Stimulated activated CD4-positive, alpha-beta T cell treated with anti-CD3 and anti-CD28 coated beads, Interleukin-1b, Interleukin-23, amount 100 ng/mL, for 1 hour (primary cell): ENCODE measurements at places on chromosomes 12 and 14.

DNA sequence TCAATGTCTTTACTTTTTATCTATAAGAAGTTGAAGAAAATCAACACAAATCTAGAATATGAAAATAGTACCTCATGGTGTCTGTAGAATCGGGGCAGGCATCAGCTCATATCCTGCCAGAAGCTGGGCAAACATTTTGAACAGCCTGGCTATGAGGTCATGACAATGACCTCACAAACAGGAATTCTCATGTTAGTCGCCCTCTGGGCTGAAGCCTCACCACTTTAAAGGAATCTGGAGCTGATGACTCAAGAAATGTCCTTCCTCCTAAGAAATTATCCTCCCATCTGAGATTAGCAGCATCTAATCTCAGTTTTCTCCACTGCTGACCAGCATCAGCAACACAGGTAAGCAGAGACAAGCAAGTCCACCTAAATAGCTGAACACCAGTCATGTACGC lies 27.1 kb downstream of the CLIP1 start:
- no peak for DNase-seq

DNA sequence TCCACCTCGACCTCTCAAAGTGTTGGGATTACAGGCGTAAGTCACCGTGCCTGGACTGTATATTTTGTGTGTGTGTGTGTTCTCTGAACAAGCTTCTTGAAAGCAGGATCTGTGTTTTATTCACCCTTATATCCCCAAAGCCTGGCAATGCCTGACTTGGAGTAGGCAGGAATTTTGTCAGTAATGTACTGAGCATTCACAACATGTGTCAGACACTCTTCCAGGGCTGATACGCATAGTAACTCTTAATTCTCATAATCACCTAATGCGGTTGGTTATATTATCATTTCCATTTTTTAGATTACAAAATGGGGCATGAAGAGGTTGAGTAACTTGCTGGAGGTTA lies 50.4 kb upstream of the PLEKHG3 start:
- DNase-seq = no peak

GRCh38 chr12:103881261-103881660 lies 40.2 kb upstream of the NT5DC3 start:
- no peak for DNase-seq

GRCh38 chr14:99574099-99574880 lies 29.7 kb downstream of the CCDC85C start:
- no peak for DNase-seq

DNA sequence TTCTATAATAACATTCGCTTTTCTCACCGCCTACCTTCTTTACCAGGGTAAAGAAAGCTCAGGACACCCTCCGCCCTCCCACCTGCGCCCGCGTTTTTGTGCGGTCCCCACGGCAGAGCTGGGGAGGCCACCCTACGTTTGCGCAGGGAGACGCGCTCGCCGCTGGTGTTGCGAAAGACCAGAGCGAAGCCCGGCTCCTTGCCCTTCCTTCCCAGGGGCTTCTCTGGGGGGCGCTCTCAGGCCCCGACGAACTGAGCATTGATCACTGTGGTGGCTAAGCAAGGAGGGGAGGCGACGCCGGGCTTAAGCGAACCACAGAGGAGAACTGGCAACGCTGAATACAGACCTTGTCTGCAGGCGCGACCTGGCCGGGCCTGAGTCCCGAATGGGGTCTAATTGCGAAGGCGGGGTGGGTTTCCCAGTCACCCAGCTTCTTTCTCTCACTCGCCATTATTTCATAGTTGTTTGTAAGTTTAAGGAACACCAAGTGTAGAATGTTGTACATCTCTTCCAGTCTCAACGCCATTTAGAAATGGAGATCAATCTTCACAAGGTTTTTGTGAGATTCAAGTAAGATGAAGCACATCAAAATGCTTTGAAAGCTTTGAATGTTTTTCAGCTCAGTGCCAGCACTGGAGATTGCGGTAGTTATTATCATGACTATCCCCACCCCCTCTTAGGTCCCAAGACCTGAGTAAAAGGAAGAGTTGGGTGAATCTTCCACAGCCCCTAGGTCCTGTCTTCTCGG lies 1.7 kb upstream of the NKX2-1 start:
- DNase-seq = no peak

DNA sequence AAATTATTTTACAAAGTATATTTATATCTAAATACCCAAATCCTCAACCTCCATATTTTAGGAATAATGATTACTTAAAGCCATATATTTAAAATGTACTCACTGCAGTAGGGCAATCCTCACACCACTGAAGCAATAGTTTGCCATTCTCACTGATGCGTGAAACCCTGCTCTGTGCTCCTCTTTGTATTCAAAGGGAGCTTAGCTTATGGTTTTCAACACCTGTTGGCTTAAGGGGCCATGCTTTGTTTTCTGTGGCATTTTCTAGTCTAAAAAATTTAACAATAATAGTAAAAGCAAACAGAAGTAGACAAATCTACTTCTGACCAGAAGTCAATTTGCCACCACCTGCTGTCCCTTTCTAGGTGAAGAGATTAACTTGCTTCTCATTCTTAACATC lies 294.6 kb downstream of the FLRT2 start:
- DNase-seq = no peak

DNA sequence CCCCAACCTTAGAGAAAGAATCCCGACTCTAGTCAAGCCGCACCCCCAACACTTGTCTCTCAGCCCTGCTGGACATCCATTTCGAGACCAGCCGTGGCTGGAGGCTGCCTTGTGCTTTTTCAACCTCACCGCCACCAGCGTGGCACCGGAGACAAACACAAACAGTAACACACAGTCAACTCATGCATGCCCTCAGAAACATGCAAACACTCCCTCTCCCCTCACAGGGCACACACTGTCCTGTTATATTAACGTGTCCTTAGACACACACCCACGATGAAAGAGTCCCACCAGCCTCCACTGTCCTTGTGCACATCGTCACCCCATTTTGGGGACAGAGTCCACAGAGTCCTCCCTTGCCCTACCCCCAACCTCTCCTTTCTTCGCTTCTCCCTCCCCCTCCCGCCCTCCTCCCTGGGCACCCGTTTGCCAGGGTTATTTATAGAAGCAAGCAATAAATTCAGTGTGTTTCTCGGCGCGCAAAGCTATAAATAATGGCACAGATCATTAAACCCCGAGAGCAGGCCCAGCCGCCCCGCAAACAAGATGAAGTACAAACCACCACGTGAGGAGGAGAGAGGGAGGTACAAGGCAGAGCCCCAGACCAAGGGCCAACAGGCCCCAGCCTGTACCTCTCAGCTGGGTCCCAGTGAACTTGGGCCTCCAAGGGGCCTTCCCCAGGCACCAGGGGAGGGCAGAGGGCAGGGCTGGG lies 27.9 kb downstream of the SMUG1 start:
- no peak for DNase-seq

GRCh38 chr12:56146492-56147460 lies 5.6 kb upstream of the MYL6B start:
- no peak for DNase-seq

- DNase-seq = no peak
Measured at GRCh38 chr12:121590476-121591143, 9.8 kb upstream of the KDM2B start.

DNA sequence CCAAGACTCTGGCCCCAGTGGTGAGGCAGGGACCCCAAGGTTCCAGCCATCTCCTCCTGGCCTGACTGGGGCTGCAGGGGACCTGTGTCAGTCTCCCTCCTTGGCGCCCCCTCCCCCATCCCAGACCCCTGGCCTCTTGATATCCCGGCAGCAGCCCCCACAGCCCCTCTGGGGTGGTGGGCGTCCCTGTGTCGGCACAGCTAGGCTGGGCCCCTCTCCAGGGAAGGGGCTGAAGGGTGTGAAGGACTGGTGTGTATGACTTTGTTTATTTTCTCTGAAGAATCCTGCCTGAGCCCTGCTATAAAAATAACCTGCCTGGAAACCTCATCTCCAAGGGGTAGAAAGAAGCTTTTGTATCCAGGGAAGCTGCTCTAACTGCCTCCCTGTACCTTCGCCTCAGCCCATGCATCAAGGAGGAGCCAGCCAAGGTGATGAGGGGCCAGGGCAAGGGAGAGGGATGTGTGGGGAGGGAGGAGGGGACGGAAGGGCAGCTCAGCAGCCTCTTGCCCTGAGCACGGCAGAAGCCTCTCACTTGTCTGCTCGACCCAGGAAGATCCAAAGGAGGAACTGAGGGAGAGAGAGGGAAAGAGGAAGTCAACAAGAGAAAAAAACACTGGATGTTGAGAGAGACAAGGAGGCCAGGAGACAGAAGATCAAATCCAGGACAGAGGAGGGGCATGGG lies 25.4 kb upstream of the COL2A1 start:
- no peak for DNase-seq

GRCh38 chr14:33393231-33393894 lies 454.7 kb downstream of the NPAS3 start:
- no peak for DNase-seq

- no peak for DNase-seq
Measured at GRCh38 chr12:10612984-10613348, 443 bp downstream of the MAGOHB start.

DNA sequence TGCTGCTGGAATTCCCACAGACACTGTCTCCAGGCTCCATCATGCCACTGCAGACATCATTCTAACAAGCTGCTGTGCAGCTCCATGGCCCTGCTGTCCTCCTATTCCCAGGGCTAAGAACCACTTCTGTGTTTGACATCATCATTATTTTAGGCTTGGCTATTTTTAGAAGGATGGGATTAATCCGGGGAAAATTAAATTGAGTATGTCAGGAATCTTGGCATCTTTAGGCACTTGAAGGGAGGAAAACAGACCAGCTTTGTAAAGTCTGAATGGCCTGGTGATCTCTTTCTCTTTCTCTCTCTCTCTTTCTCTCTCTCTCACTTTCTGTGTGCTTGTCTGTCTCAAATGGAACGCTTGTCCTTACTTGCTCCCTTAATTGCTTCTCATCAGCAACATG lies 568.3 kb upstream of the FLRT2 start:
- DNase-seq = no peak

DNA sequence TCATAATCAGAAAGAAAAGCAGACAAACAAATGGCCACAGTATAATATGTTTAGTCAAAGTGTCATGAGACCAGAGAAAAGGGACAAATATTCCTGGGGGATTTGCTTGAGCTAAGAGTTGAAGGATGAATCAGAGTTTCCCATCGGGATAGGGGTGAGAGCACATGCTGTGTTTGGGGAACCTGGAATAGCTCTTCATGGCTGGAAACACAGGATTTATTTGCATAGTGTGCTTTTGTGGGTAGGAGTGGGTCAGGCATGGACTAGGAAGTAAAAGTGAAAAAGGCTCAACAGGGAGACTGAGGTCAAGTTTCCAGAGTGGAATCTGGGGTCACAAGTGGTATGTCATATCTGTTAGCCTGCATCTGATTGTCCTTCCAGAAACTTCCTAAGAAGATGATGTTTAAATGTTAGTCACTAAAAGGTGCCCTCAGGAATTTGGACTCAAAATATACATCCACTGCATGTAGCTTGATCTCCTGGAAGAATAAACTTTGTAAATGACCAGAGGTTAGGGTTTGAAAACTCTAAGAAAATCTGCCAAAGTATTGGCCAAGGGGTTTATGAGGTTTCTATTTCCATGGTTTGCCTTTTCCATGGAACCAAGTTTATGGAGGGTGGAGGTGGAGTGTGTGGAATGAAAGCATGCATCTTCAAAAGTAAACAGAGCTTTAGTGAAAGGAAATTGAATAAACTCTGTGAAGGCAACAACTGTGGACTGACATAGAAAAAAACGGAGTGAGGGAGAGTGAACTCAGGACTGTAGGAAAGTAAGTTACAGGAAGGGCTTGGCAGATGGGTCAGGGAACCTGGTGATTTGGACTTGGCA lies 344.6 kb downstream of the C12orf75 start:
- DNase-seq = no peak

DNA sequence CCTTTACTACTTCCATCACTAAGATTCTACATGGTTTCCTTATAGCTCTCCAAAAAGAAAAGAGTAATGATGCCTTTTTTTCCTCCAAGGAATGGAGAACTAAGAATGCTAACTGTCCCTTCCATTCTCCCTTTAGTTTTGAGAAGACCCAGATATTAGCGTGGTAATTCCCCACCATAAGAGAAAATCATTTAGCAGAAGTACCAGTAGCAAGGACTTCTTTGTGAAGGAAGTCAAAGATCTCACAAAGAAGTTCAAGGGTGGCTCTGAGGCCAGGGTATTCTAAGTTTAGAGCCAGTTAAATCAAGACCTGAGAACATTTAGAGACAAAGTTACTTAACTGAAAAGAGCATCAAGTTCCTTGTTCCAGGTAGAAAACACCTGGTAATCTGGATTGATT lies 7.3 kb downstream of the USP15 start:
- DNase-seq = no peak

DNA sequence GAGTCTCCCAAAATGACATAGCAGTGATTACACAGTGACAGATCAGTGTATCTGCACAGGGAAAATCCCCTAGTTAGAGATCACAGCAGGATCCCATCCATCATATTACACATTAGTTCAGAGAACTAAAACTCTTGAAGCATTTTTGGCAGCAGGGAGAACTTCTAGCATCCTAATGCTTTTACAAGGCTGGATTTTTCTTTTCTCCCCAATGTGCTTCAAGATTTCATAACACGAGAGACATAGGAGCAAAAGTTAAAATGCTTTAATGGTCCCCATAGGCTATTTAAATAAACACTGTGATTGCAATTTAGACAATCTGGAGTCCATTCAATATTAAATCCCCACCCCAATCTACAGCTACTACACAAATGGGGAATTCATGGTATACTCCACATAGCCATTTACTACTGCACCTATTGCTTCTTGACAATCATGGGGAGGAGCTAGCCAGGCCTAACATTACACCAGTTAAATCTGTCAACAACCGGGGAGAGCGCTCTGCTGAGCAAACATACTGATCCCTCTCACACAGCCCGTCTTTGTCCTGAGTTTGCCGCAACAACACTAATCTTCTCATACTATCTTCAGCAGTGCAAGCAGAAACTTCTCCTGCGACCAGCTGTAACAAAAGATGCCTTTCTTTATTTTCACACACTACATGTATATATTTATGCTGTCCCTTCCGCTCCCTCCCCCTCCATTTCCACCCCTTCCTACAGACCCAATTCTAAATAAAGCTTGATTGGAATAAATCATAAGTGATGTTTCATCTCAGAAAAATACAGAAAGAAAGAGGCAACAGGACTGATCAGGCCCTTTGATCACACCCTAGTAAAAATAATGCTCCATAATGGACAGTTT lies 120.3 kb upstream of the SOX5 start:
- DNase-seq = no peak

DNA sequence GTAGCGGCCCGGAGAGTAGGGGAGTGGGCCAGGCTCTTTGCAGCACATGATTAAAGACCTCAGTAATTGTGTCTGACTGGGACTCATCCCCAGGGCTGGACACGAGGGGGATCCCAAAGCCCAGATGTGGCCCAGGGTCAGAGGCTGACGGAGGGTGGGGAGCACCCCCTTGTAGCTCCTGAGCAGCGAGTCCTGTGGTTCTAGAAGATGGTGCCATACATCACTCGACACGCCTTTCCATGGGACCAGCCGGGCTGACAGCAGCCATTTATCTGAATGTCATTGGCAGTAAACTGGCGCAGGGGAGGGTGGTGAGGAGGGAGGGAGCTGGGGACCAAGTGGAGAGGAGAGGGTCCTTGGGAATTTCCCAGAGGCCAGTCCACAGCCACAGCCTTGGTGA lies 65.1 kb upstream of the FAM222A start:
- no peak for DNase-seq

GRCh38 chr12:124938108-124938507 lies 23.7 kb upstream of the UBC start:
- no peak for DNase-seq

- DNase-seq = no peak
Measured at GRCh38 chr12:143964-144649, 69.8 kb downstream of the SLC6A12 start.

- DNase-seq = no peak
Measured at GRCh38 chr12:66664076-66664475, 14.8 kb downstream of the GRIP1 start.

- no peak for DNase-seq
Measured at GRCh38 chr12:67752226-67752732, 103.7 kb downstream of the DYRK2 start.

- no peak for DNase-seq
Measured at GRCh38 chr14:75254381-75254822, 24.2 kb upstream of the FOS start.
